ENCODE measurements at places on chromosomes 5 and 9. TPM values are rescaled to one million over a fixed set of nuclear protein-coding genes. Genes with fewer than 3 reads are reported as not detected.

DNA sequence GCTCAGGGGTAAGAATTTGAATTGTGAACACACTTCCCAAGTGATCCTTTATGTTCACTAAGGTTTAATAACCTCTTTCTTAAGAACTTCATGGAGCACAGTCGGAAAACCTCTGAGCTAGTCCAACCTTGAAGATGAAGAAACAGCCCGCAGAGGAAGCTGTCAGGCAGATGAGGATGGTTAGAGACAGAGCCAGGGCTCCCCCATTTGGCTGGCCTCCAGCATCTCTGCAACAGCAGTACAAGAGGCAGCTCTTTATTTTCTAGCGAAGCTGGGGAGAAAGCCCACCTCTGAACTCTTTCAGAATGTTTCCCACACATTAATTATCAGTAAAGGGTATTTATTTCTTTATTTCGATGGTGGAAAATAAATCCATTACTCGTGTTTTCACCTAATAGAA lies 350.8 kb downstream of the DMRT2 start:
- no peaks in the 10 kb centered on the region for H3K27me3 ChIP-seq
- no peaks in the 10 kb centered on the region for H3K36me3 ChIP-seq
- peaks cover 7% of the 10 kb centered on the region for H3K4me1 ChIP-seq
- DNase-seq, result peak; percentile 35
- no peak overlapping the region for H3K4me3 ChIP-seq

DNA sequence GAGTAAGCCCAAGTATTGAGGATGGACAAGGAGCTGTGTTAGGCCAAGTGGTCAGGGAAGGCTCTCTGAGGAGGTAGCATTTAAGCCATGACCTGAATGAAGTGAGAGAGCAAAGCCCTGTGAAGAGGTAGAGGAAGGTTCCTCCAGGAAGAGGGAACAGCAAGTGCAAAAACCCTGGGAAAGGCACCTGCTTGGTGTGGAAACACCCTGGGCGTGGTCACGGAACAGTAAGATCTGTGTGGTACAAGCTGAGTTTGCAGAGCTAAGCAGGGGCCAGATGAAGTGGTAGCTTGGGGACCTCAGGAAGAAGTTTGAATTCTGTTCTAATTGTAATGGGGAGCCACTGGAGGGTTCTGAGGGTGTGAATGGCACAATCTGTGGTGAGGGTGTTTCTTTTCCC lies 310.2 kb downstream of the ARHGAP26 start:
- H3K27me3 ChIP-seq, result no peaks in the 10 kb centered on the region
- H3K36me3 ChIP-seq, result peaks cover 4% of the 10 kb centered on the region
- no peaks in the 10 kb centered on the region for H3K4me1 ChIP-seq
- no peak overlapping the region for H3K4me3 ChIP-seq
- H3K27ac ChIP-seq, result no peak overlapping the region

DNA sequence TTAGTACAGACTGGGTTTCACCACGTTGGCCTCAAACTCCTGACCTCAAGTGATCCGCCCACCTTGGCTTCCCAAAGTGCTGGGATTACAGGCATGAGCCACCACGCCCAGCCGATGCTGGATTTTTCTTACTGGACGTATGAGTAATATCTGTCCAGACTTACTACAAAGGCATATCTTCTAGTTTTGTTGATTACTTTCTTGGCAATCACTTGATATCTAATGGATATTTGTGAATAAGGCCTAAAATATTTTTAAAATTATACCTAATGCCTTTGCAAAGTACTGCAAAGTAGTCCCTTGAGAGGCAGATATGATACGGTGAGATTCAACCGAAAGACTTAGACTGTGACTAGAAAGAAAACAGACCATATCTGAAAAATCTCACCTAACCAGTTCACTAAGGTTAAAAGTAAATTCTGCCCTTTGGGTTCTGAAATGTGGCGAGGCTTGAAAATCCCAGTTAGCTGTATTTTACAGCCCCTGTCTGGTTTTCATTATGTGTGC lies 152.1 kb downstream of the GNAQ start:
- H3K27me3 ChIP-seq, result no peaks in the 10 kb centered on the region
- peaks cover 3% of the 10 kb centered on the region for H3K36me3 ChIP-seq
- no peak overlapping the region for H3K27ac ChIP-seq
- DNase-seq, result no peak

GRCh38 chr9:14584571-14584970 lies 108.7 kb downstream of the ZDHHC21 start:
- DNase-seq, result no peak
- peaks cover 12% of the 10 kb centered on the region for H3K27me3 ChIP-seq
- H3K4me3 ChIP-seq, result no peak overlapping the region
- peaks cover 8% of the 10 kb centered on the region for H3K4me1 ChIP-seq
- H3K27ac ChIP-seq, result no peak overlapping the region
- H3K36me3 ChIP-seq, result peaks cover 3% of the 10 kb centered on the region

- H3K27me3 ChIP-seq, result no peaks in the 10 kb centered on the region
- peaks cover 4% of the 10 kb centered on the region for H3K4me1 ChIP-seq
- no peak overlapping the region for H3K4me3 ChIP-seq
Observed at GRCh38 chr5:91345461-91345860, 37.7 kb downstream of the ARRDC3 start.

GRCh38 chr5:144275329-144275728 lies 104.7 kb downstream of the KCTD16 start:
- no peak overlapping the region for H3K4me3 ChIP-seq
- H3K4me1 ChIP-seq, result no peaks in the 10 kb centered on the region
- peaks cover 1% of the 10 kb centered on the region for H3K27me3 ChIP-seq

GRCh38 chr5:111635151-111635902 lies 121.7 kb downstream of the NREP start:
- H3K27ac ChIP-seq, result no peak overlapping the region
- no peaks in the 10 kb centered on the region for H3K27me3 ChIP-seq
- H3K36me3 ChIP-seq, result no peaks in the 10 kb centered on the region
- H3K4me1 ChIP-seq, result no peaks in the 10 kb centered on the region

DNA sequence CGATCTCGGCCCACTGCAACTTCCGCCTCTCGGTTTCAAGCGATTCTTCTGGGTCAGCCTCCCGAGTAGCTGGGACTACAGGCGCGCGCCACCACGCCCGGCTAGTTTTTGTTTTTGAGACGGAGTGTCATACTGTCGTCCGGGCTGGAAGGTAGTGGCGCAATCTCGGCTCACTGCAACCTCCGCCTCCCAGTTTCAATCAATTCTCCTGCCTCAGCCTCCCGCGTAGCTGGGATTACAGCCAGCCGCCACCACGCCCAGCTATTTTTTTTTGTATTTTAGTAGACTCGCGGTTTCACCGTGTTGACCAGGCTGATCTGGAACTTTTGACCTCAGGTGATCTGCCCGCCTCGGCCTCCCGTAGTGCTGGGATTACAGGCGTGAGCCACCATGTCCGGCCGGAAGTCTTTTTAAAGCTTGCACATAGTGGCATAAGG lies 1.2 kb downstream of the SMC5 start:
- no peak for DNase-seq
- peak overlapping the region; percentile 92 for H3K4me3 ChIP-seq
- peaks cover 64% of the 10 kb centered on the region for H3K4me1 ChIP-seq

GRCh38 chr5:34674187-34674586 lies 18.1 kb downstream of the RAI14 start:
- no peaks in the 10 kb centered on the region for H3K36me3 ChIP-seq
- H3K4me3 ChIP-seq, result no peak overlapping the region
- no peaks in the 10 kb centered on the region for H3K4me1 ChIP-seq
- H3K27me3 ChIP-seq, result no peaks in the 10 kb centered on the region
- H3K27ac ChIP-seq, result no peak overlapping the region

DNA sequence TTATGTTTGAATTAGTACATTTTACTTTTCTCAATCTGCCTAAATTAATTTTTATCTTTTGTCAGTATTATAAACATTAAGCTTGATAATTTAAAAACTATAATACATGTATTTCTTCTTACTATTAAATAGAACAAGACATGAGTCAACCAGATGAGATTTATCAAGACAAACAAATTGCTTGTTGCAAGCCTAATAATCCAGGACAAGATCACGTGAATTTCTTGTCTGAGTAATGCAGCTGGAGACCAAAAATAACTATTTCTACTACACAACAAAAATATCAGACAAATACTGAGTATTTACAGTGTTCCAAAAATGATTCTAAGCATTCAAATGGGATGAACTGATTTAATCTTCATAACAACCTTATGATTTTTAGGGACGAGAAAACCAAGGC lies 339.1 kb upstream of the PRR16 start:
- H3K4me1 ChIP-seq, result no peaks in the 10 kb centered on the region
- no peak for DNase-seq
- no peak overlapping the region for H3K4me3 ChIP-seq
- no peaks in the 10 kb centered on the region for H3K27me3 ChIP-seq

GRCh38 chr5:103356350-103357091 lies 98.0 kb downstream of the MACIR start:
- H3K4me3 ChIP-seq, result no peak overlapping the region
- H3K4me1 ChIP-seq, result peaks cover 8% of the 10 kb centered on the region
- peaks cover 10% of the 10 kb centered on the region for H3K27me3 ChIP-seq
- H3K36me3 ChIP-seq, result no peaks in the 10 kb centered on the region
- H3K27ac ChIP-seq, result peak overlapping the region; percentile 34

The SHLD3 gene
- total RNA-seq, result 2.9 TPM

The PCDHB8 gene
- total RNA-seq, result not detected

The SMIM3 gene
- total RNA-seq, result 32.9 TPM

The ASB6 gene
- 13.0 TPM for total RNA-seq
